ENCODE measurements at places on chromosomes 12 and 14.

DNA sequence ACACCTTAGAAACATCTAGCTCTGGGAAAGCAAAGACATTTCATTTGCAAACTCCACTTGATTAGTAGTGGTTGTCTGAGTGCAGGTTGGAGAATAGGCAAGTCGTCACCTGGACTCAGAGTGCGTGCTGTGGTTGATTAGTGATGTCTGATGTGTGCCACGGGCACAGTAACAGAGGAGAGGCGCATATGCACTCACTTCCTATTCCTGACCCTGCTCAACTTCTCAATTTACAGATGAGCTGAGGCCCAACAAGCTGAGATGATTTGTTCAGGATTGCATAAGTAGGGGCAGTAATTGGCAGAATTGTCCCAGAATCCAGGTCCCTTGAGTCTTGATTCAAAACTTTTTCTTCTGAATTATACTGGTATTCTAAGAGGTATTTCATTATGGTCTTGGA is 44.9 kb downstream of the ADCK1 start:
- DNase-seq, result no peak

DNA sequence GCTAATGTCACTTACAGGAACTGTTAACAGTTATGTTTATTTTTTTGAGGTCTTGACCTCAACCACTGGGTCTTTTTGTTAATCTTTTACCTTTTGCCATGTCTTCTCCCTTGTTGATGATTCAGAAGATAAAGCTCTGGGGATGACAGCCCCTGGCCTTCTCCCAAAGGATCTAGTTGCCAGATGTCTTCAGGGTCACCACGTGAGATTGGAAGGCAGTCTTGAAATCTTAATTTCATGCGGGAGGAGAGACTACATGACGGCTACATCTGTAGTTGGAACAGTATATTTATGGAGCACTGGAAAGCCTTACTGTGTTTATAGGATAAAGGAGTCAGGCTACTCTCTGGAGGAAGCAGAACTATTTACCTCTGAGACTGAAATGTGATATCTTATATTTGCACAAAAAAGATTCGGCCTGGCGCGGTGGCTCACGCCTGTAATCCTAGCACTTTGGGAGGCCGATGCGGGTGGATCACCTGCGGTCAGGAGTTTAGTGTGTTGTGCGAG is 5.6 kb downstream of the MLEC start:
- no peak for DNase-seq

- peak; percentile 55 for DNase-seq
Measured at GRCh38 chr12:26630546-26631027, 202.4 kb downstream of the ITPR2 start.

GRCh38 chr12:14410177-14410576 is 44.7 kb downstream of the ATF7IP start:
- no peak for DNase-seq

DNA sequence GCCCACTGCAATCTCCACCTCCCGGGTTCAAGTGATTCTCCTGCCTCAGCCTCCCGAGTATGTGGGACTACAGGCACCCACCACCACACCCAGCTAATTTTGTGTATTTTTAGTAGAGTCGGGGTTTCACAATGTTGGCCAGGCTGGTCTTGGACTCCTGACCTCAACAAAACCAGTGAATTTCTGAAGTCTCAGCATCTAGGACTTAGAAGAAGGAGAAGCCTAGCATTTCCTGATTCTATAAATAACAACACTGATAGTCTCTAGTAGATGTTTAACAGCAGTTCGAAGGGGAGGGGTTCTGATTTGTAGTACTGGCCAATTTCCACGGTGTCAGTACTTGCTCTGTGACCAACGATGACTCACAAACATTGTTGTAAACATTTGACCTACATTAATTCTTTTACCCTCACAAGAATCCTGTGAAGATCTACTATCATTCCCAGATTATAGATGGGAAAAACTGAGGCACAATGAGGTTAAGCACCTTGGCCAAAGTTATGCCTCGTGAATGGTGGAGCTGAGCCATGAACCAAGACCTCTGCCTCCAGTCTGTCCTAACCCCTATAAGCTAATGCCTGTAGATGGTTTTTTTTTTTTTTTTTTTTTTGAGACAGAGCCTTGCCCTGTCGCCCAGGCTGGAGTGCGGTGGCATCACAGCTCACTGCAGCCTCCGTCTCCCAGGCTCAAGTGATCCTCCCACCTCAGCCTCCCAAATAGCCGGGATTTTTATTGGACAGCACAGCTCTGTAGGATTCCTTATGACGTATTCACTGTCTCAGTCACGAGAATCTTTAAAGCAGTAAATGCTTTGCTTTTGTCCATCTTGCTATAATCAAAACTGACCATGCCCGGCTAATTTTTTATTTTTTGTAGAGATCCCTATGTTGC is 5.2 kb downstream of the P2RX4 start:
- peak; percentile 79 for DNase-seq

GRCh38 chr12:15928870-15929571 is 17.9 kb downstream of the DERA start:
- no peak for DNase-seq

GRCh38 chr14:100965296-100965695 is 61.8 kb upstream of the RTL1 start:
- DNase-seq, result no peak

DNA sequence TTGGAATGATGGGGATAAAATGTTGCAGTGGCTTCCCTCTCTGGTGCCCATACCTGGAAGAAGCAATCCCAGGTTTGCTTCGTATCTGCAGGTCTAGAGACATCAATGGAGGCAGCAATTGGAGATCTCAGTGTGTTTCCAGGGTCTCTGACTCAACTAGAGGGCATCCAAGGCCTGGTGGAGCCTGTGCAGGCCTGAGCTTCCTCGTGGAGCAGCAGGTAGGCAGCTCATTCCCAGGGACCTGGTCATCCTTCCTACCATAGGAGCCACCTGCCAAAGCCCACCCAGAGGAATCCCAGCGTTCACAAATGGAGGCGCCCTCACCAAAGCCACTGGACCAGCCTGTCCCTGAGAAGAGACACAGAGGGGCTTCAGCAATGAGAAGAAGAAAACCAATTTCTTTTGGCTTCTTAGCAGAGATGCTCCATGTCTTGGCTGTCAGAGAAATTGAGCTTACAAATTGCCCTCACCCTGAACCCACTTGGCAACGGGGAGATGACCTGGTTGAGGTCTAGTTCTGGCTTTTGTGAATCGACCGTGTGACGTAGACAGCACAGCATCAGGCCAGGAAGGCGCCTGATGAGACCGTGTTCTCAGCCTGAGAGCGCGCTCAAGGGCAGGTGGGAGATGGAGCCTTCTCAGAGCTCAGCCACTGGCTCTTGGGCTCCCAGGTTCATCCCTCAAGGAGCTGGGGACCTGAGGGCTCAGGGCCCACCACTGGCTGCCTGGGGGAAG is 283.6 kb downstream of the DPF3 start:
- DNase-seq, result no peak

- no peak for DNase-seq
Measured at GRCh38 chr14:69392481-69392880, 5.6 kb downstream of the ERH start.

DNA sequence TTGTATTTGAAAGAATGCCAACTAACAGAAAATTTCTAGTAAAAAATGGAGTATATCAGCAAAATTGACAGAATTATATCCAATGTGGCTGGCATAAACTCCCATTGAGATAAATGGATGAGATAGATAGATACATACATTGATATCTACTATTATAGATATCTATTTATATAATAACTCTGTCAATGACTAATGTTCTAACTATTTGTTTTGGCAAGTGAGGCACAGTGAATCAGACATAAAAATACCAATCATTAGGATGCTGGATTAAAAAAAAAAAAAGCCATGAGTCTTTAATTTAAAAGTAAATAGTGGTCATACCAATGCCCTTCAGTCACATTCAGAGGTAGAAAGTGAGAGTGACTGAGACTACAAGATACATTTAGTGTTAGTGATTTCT is 33.7 kb upstream of the GLIPR1 start:
- peak; percentile 46 for DNase-seq
